Suprapubic skin (tissue), 4 donors: ENCODE measurements at places on chromosomes 6 and 20. TPM values are rescaled to one million over a fixed set of nuclear protein-coding genes. Genes with fewer than 3 reads are reported as not detected.

BHLHE23 gene
- total RNA-seq, result not detected

MRAP2 gene
- 2.8 TPM for total RNA-seq

GRCh38 chr6:6962699-6963098, 145.1 kb upstream of the RREB1 start:
- no peak for DNase-seq

MLN gene
- total RNA-seq, result not detected

DNA sequence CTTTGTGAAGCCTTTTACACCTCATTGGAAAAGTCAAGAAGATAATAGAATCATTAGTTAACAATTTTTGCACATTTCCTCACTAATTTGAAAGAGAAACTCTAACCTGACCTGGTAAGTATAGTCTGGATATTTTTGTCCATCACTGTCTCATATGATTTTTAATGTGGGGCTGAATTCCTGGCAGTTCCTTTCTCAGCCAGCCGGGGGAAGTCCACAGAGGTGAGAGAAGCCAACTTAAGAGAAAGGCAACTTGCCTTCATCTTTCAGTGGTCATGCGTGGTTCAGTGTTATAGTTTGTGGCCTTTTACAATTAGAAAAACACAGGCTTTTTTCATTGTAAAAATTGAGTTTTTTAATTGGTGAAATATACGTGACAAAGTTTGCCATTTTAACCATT, 80.6 kb downstream of the CDYL start:
- no peak for DNase-seq

HAO1 gene
- not detected for total RNA-seq

GRCh38 chr6:164693944-164694343, 615.5 kb downstream of the C6orf118 start:
- DNase-seq, result no peak

GRCh38 chr20:38198238-38198861, 33.3 kb upstream of the TGM2 start:
- no peak for DNase-seq

DNA sequence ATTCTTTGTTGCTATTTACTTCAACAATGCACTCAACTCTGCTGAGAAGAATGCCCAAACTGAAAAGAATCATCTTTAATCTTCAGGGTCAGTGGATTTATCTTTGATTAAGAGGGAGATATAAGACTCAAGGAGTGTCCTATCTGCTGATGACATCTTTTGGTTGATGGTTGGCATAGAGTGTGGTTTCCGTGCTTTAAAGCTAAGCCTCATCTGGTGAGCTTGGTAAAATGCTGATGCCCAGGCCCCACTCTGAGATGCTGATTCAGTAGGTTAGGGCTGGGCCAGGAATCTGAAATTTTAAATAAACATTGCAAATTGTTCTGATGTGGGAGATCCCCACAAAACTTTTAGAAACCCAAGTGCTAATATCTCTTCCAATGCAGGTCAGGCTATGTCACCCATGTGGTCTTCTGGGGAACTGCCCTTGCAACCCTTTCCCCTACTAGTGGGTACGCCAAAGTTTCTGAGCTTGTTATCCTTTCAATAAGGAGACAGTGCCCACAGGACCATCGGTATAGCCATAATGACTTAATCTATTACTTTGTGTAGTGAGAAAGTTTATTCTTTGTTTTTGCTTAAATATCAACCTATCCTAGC, 68.5 kb upstream of the ARMH2 start:
- DNase-seq, result no peak

RIPPLY2 gene
- not detected for total RNA-seq

DNA sequence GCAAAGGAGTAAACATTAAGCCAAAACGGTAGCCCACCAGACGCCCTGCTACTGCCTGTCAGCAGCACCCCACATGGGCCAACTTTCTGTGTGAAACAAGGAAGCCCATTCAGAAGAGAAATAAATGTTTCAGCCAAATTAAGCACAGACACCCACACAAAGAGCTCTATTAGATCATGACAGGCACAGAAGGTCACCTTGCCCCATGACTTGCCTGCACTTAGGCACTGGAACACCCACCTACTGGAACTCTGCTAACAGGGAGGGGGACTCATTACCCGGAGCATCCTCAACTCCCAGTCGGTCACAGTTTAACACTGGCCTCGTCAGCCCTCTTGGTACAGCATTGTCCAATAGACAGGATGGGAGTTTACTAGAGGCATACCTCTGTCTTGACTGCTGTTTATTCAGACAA, 31.8 kb downstream of the GFOD1 start:
- DNase-seq, result no peak

SEMG1 gene
- not detected for total RNA-seq

DNA sequence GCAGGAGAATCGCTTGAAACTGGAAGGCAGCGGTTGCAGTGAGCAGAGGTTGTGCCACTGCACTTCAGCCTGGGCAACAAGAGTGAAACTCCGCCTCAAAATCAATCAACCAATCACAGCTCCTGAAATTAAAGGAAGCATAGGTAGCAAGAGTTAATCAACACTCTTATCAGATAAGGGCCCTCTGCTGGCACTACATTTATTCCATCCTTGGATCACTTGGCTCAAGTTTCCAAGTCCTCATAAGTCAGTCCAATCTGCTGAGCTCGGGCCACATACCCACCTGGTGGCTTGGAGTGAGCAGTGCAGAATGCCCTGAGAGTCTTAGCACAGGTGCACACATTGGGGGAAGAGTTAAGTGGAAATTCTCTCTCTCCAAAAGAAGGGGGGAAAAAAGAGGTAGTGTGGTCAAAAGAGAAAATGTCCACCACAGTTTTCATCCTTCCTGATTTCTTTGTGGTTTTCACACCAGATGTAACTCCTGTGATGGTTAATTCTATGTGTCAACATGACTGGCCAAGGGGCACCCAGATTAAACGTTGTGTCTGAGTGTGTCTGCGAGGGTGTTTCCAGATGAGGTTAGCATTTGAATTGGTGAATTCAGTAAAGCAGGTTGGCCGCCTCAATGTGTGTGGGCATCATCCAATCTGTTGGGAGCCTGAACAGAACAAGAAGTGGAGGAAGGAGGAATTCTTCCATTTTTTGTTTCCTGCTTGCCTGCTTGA, 14.2 kb upstream of the FAM8A1 start:
- DNase-seq, result no peak

TMEM14A gene
- total RNA-seq, result 15.7 TPM

GRCh38 chr6:56787209-56787608, 144.5 kb upstream of the DST start:
- DNase-seq, result no peak

- DNase-seq, result no peak
Measured at GRCh38 chr6:116663308-116663707, 5.3 kb downstream of the ZUP1 start.

DNA sequence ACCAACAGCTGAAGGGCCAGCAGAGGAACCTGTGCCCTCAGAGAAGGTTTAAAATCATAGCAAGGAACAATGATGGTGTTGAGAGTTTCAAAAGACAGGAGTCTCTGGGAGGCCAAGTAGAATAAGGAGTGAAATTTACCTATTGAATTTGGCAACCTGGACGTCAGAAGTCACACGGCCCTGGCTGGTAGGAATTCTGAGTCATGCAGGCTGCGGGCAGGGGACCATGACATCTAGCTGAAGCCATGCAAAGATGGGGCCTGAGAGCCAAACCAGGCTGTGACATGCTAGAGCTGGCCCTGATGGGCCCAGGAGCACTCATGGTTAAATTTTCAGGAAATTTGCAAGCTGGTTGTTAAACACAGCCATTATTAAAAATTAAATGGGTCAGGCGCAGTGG, 64.0 kb upstream of the SNX9 start:
- DNase-seq, result no peak

DNA sequence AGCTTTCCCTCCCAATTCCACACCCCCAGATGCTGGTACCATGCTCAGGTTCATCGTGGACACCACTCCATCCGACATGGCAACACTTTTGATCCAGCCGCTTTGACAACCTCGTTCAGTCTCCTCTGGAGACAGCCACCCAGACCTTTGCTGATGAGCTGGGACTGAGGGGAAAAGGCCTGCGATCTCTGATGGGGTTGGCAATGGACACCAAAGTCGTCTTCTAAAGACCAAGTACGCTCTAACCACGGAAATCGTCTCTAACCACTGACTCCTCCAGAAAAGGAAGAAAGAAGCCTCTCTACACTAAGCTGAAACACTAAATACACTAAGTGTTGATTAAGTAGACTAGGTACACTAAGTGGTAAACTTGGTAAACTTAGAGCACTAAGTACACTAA, 26.1 kb upstream of the HLA-E start:
- no peak for DNase-seq

DEFB124 gene
- not detected for total RNA-seq

DNA sequence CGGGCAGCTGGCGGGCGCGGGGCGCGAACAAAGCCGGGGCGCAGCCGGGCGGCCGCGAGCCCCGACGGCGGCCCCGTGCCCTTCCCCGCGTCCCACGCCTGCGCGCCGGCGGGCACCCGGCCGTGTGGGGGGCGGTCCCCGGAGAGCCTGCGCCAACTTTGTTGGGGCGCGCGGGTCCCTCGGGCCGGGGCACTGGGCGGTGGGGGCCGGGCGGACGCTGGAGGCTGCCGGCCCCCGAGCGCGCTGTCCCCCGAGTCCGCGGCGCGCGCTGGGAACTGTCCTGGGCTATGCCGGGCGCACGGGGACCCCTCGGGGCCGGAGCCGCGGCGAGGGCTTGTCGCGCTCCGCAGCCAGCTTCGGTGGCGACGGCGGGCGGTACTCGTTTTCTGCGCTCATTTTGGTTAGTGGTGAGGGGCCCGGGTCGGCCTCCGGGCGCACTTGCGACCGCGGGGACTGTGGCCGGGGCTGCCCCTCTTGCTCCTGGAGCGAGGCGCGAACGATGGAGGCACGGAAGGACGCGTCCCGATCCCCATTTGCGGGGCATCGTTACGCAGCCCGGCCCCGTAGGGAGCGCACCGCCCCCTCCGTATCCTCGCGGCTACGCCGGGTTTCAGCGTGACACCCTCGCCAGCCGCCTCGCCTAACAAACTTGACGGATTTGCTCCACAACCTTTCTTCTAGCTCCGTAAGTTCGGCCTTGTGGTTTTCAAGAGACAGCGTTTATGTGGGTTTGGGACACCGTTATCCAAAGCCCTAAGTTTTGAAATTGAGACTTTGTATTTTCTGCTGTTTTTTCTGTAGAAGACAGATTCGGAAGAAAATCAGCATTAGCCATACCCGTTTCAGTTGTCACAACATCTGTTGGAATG, 622 bp downstream of the SS18L1 start:
- DNase-seq, result no peak

TPX2 gene
- total RNA-seq, result 11.2 TPM

DNA sequence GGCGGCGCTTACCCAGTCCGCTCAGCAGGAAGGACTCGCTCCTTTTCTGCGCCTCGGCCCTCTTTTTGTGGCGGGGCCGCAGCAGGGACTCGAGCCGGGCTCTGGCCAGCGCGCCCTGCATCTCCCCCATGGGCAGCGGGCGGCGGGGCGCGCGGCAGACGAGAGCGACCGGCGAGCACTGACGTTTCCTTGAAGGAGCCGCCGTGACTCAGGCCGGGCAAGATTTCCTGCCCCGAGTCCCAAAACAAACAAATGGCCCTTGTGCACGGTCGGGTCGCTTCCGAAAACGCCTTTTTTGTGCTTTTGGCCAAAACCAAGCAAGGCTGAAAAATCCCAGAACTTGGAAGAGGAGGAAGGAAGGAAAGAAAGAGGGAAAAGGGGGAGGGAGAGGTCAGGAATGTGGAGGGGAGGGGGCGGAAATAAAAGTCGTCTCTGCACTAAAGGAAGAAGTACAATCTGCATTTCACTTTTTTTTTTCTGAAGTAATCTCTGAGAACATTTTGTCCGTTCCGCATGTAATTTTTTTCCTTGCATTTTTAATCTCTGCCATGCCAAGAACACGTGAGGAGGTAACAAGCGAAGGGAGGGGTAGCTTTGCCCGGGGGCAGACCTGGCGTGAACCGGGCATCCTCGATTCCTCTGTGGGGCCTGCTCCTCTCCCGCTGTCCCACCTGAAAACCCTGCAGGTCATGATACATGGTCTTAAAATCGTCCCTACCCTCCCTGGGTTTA, 123.3 kb upstream of the SLC2A12 start:
- peak; percentile 84 for DNase-seq
